ENCODE measurements at places on chromosomes 3 and 15.

- DNase-seq, result no peak
Observed at GRCh38 chr3:127816783-127817405, 5.4 kb downstream of the MGLL start.

GRCh38 chr15:32669896-32670611, 28.5 kb downstream of the SCG5 start:
- no peak for DNase-seq

GRCh38 chr15:58952751-58953150, 19.3 kb upstream of the SLTM start:
- DNase-seq, result no peak

- no peak for DNase-seq
Observed at GRCh38 chr15:69926006-69926405, 171.7 kb downstream of the TLE3 start.

- DNase-seq, result no peak
Observed at GRCh38 chr15:67135494-67135893, 70.1 kb downstream of the SMAD3 start.

GRCh38 chr3:194306771-194307640, 44.1 kb downstream of the CPN2 start:
- no peak for DNase-seq

GRCh38 chr3:123072152-123072551, 5.3 kb downstream of the PDIA5 start:
- DNase-seq, result no peak

DNA sequence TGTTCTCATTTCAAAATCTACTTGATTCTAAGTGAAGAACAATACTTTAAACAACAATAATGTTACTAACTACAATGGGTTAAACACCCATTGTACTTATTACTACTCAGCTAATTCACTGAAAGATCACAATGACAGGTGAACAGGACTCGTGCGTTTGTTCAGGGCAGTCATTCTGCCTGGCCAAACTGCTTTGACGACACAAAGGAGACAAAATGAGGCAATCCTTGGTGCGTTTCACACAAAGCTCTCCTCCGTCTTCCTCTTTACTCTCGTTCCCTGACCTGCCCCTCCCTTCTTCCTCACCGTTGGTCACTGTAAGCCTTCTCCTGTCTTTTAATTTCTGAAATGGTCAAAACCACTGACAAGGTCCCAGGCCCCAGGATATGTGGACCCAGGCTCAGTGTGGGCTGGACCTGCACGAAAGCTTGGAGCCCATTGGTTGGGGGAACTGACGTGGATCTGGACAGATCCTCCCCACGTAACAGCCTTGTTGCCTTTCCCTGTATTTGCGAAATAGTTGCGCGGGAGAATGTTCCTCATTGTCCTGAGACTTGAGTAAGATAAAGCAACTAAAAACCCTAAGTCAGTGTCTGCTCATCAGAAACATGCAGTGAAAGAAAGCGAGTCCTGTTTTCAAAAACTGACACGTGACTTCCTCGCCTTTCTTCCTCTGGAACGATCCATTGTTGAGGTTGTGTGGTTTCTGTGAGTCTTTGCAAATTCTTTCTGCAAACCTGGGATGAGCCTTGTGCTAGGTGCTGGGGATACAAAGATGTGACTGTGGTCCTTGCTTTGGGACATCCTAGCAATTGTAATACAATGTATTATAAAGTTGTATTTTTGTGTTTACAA, 147.1 kb upstream of the RGMA start:
- no peak for DNase-seq

DNA sequence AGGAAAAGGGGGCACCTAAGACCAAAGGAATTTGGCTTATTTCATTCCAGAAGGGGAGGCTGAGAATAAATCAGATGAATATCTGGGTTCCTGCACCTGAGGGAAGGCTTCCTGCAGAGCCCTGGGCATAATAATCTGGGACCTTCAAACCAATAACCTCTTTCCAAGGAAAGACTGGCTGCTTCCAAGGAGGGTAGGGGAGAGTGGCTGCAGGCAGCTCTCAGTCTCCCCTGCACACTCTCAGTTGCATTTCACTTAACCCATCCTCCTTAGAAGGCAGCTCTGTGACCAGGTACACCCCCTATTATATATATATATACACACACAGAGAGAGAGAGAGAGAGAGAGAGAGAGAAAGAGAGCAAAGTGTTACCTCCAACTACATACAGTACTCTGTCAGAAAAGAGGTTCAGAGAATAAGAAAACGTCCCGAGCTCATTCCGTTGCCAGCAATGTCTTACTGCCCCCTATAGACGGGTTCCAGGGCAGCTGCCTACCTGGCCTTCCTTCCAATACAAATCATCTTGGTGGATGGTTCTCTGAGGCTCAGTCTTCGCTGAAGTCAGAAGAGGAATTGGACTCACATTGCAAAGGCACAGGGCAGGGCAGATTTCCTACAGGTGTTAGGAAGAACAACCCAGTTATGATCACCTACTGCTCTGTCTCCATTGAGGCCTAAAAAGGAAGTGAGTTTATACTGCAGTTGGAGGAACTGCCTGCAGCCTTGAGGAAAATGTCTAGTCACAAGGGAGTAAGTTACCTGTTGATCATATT, 26.1 kb downstream of the CAPN3 start:
- DNase-seq, result no peak

- no peak for DNase-seq
Observed at GRCh38 chr3:129286081-129286480, 7.4 kb downstream of the HMCES start.
